ENCODE measurements at places on chromosomes 2 and 18. TPM values are rescaled to one million over a fixed set of nuclear protein-coding genes. Genes with fewer than 3 reads are reported as not detected.

Gene STAT4
- total RNA-seq = 6.6 TPM

Gene GIGYF2
- total RNA-seq = 99.9 TPM

Gene POMC
- 11.8 TPM for total RNA-seq

Gene AKAIN1
- total RNA-seq = not detected

Gene POU3F3
- total RNA-seq = 0.22 TPM

Gene PNPT1
- total RNA-seq = 20.7 TPM

Gene NCKAP5
- 1.2 TPM for total RNA-seq

GRCh38 chr2:26461601-26462023 lies 16.3 kb downstream of the OTOF start:
- peaks cover 17% of the 10 kb centered on the region for H3K4me1 ChIP-seq
- DNase-seq = no peak
- no peak overlapping the region for H3K27ac ChIP-seq

- no peak for DNase-seq
- no peak overlapping the region for H3K4me3 ChIP-seq
- no peaks in the 10 kb centered on the region for H3K27me3 ChIP-seq
These were observed 350.3 kb downstream of the LRATD1 start for GRCh38 chr2:14982790-14983189.

DNA sequence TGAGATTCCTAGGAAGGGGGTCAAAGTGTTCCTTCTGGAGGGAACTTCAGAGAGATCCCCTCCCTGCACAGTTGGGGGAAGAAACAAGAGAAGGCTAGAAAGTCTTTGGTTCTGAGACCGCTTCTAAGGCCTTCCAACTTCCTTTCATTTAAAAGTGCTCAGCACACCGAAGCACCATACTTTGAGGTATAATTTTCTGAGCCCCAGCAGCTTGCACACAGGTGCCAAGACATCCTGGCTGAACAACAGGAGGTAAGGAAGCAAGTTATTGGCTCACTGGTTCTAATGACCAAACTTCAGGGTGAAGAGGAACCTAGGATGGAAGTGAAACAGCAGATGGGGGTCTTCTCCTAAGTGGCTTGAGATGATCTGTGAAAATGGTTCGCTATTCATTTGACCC lies 19.2 kb downstream of the TMEM177 start:
- H3K4me3 ChIP-seq = no peak overlapping the region
- H3K27ac ChIP-seq = no peak overlapping the region

DNA sequence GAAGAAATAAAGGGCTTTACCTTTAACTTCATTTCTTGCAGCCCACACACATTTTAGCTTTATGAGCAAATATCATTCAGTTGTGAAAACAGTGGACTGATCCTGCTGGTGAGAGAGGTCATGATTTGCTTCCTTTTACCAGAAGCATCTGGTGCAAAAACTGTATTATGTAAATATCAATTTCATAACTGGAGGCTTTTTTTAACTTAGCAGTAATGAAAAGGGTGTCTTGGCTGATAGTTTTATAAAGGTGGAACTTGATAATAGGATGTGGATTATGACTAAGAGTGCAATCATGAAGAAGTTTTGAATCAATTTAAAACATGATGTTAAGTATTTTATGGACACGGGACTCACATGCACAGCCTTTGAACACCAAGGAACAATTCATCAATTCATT lies 304.4 kb downstream of the GULP1 start:
- peaks cover 7% of the 10 kb centered on the region for H3K4me1 ChIP-seq
- no peak for DNase-seq
- H3K27ac ChIP-seq = no peak overlapping the region
- no peaks in the 10 kb centered on the region for H3K27me3 ChIP-seq
- H3K4me3 ChIP-seq = no peak overlapping the region
- no peaks in the 10 kb centered on the region for H3K36me3 ChIP-seq
